ENCODE measurements at places on chromosomes 3 and 15.

GRCh38 chr15:70099967-70100473 is 2.3 kb upstream of the TLE3 start:
- no peak for DNase-seq

DNA sequence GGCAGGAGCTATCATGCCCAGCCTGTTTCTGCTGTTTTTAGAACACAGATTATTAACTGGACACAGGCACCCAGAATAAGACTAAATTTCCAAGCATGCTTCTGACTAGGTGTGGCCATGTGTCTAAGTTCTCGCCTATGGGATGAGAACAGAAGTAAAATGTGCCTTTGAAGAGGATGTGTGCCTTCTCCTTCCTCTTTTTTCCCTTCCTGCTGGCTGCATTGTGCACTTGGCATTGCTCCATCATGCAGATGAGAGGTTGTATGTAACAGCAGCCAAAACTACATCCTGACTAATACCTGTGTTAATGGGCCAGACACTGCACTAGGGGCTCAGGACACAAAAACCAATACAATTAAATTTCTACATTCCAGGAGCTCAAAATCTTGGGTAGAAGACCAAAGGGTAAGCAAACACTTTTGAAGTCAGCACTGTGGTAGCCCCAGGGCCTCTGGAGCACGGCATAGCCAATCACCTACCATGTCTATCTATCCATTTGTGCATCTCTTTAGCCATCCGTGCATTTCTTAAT is 40.9 kb upstream of the RNU6-1 start:
- no peak for DNase-seq

DNA sequence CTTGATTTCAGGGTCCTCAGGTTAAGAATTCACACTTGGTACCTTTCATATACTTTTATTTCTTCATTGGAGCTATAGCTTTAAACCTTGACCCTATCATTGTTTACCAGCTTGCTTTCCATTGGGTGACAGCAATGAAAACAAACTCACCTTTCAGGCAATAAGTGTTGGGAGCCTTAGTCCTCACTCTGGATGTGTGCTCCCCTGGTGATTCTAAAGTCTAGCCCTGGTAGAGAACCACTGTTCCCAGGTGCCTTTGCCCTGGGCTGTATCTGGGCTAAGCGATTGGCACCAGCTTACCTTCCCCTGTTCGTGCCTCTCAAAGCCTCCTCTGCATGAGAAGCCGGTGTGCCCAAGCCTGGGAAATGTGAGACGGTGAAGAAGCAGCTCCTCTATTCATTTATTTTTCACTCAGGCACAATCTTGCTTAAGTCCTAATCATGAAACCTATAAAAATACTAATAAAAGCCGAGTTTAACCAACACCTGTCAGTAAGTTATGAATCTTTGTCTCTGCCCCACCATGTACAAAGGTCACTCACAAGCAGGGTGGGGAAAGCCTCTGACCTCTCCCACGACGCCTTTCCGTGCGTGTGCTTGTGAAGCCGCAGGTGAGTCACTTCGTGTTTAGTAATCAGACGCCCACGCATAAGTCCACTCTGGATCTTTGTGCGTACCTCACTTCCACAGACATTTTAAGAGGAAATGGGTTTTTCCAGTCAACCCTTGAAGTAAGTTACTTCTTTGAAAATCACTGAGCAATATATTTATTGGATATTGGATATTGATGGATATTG is 12.8 kb upstream of the ARRDC4 start:
- no peak for DNase-seq

DNA sequence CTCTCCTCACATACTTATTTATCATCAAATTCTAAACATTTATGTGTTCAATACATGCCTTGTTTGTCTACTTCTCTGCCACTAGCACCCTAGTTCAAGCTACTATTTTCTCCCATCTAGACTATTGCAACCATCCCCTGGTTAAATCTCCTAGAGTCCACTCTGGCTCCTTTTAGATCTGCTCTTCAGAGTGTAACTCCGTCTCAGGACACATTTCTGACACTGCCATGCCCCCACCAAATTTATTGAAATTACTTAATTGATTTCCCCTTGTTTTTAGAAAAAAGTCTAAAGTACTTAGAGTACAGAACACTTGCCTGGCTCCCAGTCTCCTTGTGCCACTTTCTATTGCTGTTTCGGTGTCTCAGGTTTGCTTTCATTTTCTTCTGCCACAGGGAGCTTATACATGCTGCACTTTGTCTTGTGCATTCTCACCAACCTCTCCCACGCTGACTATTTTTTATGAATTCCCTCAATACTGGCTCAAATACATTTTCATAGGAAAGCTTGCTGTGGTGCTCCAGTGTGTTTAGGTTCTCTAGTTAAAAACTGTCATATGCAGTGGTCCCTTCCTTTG is 792.3 kb downstream of the DIPK2A start:
- DNase-seq: no peak

DNA sequence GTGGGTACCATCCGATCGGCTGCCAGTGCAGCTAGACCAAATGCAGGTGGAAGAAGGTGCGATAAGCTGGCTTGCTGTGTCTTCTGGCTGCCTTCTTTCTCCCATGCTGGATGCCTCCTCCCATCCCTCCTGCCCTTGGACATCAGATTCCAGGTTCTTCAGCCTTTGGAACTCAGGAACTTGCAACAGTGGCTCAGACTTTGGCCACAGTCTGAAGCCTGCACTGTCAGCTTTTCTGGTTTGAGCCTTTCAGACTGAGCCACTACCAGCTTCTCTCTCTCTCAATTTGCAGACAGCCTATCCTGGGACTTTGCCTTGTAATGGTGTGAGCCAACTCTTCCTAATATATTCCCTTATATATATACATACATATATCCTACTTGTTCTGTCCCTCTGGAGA is 485.5 kb downstream of the FHIT start:
- DNase-seq: no peak

- no peak for DNase-seq
Measured at GRCh38 chr3:100110162-100110561, 4.1 kb downstream of the FILIP1L start.

DNA sequence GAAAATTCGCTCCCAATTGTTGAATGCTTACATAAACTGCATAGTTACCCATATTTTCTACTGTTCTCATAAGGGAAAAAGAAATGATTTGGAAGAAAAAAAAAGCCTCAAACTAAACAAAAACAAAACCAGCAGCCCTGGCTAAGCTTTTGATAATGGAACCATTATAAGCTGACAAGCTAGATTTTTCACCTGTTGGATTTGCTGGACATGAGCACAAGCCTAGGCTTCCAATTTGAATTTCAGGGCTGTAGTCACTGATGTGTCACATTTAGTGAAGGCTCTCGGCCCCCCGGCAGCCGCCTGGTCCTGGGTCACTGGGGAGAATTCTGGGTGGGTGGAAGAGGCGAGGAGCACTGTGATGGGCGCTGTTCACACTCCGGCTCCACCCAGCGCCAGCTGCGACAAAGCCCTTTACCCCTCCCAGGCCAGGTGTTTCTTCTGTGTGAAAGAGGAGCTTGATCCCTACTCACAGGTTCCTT is 4.6 kb downstream of the FBXL22 start:
- DNase-seq: no peak

DNA sequence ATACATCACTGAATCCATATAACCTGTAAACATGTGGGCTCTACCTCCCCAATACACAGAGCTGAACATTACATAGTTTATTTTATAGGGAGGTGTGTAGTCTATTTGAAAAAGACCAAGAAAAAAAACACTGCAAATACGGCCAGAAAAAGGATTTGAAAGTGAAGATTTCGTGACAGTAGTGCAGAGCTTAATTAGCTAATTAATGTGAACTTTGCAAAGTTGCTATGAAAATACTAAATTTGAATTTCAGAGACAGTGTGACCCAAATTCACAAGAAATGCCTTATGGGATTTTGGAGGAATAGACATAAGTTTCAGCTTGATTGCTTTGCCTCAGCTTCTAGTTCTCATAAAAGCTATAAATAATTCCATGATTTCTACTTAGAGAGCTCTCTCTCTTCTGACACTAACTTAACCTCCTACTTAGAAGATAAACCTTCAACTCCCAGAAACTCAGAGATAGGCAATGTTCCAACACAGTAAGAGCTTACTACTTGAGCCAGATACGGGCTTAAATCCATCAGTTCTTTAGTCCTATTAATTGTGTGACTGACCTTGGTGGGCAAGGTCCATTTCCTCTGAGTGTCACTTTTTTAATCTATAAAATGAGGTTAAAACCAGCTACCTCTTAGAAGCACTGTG is 87.3 kb upstream of the THBS1 start:
- no peak for DNase-seq

DNA sequence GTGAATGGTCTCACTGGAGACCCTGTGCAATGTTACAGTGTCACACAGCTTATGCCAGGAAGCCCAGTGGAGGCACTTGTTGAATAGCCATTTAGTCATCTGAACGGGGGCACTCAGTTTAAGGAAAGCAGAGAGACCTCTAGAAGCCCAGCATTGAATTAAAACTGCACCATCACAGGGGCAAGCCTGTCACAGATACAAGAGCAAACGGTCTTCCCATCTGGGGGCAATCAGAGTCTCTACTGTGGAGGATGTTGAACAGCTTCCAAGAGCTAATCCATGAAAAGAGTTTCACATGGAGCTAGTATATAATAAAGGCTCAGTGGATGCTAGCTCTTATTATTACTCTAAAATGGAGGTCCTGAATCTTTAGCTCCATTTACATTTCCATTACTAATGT is 553.7 kb upstream of the ARRDC4 start:
- no peak for DNase-seq

DNA sequence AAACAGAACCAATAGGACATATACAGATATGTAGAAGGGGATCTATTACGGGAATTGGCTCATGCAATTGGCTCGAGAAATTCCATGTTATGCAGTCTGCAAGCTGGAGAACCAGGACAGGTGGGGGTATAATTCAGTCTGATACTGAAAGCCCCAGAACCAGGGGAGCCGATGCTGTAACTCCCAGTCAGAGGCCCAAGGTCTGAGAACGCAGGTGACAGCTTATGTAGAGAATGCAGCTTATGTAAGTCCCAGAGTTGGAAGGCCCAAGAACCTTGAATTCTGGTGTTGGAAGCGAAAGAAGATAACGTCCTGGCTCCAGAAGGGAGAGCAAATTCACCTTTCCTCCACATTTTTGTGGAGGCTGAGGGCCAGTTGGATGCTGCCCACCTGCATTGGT is 62.7 kb downstream of the CCNL1 start:
- no peak for DNase-seq

- DNase-seq: no peak
Measured at GRCh38 chr15:32979710-32980109, 214.8 kb downstream of the FMN1 start.

- DNase-seq: no peak
Measured at GRCh38 chr3:52231502-52232278, 6.2 kb upstream of the TLR9 start.

DNA sequence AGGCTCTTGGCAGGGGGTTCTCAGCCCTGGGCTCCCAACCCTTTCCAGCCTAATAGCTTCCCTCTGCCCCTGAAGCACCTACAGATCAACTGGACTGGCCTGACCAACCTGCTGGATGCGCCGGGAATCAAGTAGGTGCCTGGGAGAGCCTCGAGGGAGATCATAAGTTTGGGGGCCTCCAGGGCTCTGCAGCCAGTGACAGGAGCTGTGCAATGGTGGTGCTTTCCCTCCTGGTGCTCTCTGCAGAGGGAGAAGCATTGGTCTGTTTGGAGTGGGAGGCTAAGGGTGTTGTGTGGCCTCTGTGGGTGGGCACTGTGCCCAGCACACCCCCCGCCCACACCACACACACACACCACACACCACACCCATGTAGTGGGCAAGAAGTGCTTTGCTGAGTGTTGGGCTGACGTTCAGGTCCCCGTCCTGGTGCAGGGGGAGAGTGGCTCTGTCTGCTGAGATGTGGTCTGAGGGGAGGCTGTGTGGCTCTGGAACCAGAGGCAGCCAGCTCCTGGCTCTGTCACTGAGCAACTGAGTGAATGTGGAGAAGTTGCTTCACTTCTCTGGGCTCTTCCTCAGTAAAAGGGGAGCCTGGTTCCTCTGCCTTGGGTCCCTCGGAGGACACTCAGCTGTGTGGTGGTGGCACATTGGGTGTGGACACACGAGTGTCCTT is 26.3 kb downstream of the ESYT3 start:
- DNase-seq: no peak

DNA sequence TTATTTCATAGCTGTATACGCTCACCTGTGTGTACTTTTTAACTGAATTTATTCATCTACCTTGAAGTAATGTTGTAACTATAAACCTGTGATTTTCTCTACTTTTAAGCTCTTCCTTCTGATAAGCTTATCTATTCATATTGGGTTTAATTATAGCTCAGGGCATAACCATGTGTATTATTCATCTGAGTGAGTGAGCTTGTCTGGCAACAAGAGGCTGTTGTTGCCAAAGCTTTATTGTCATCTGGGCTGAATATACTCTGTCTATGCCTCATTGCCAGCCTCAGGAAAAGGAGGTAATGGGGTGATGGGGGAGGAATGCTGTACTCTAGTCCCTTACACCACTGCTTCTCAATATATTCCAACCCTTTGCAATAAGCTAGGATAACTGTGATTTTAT is 292.4 kb downstream of the UBE2E2 start:
- DNase-seq: no peak

GRCh38 chr3:13239467-13239760 is 166.2 kb upstream of the IQSEC1 start:
- no peak for DNase-seq

DNA sequence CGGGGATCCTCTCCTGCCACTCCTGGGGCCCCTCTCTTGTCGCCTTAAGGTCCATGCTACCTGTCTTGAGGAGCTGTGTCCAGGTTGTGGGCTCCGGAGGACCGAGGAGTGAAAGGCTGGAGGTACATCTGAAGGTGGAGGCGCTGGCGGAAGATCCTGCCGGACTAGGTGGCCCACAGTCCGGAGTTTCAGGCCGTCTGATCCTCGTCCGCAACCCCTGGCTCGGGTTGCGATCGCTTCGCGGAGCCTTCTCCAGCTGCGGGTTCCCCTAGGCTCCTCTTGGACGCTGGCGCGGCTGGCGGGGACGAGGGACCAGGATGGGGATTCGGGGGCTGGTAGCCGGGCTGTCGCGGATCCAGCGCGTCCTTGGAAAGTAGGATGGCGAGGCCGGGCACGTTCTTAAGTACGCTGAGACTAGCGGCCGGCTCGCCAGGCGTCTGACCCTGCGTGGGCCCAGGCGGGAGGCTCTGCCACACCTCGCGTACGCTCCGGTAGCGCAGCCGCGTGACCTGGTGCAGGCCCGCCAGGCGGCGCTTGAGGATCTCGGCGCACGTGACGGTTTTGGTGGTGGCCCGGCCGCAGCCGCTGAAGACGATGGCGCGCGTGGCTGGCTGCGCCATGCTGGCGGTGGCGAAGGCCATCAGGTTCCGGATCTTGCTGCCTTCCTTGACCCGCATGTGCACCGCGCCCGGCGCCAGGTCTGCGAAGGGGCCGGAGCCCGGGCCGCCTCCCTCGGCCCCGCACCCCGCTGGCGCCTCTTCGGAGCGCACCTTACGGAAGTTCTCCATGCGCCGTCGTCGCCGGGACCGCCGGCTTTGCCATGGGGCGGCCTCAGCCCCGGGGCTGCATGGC is 550 bp downstream of the RPP25 start:
- DNase-seq: no peak

GRCh38 chr3:107987036-107987939 is 103.5 kb downstream of the CD47 start:
- no peak for DNase-seq

- no peak for DNase-seq
Measured at GRCh38 chr3:124972457-124972856, 37.9 kb upstream of the MUC13 start.

All from cortex of kidney (tissue), 1 donor.